Activated CD8-positive, alpha-beta memory T cell treated with anti-CD3 and anti-CD28 coated beads for 4 hours (primary cell): ENCODE measurements at places on chromosomes 16 and 17.

GRCh38 chr17:40870136-40870535 lies 3.1 kb upstream of the KRT12 start:
- DNase-seq = no peak

DNA sequence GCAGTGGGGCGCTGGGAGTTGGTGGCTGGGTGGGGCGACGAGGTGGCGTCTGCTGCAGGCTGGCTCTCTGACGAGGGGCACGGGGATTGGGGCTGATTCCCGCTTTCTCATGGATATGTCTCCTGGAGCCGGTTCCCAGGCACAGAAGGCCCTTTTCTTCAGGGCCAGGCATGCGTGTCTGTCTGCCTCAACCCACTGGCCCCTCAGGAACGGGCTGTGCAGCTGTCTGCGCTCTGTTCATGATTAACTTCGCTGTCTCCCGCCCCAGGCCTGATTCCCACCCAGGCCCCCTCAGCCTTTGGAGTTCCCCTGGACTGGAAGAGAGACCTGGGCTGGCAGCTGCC lies 53.1 kb downstream of the RAP1GAP2 start:
- no peak for DNase-seq

- DNase-seq = no peak
These were observed 1.5 kb downstream of the SLC13A5 start for GRCh38 chr17:6711681-6712057.

DNA sequence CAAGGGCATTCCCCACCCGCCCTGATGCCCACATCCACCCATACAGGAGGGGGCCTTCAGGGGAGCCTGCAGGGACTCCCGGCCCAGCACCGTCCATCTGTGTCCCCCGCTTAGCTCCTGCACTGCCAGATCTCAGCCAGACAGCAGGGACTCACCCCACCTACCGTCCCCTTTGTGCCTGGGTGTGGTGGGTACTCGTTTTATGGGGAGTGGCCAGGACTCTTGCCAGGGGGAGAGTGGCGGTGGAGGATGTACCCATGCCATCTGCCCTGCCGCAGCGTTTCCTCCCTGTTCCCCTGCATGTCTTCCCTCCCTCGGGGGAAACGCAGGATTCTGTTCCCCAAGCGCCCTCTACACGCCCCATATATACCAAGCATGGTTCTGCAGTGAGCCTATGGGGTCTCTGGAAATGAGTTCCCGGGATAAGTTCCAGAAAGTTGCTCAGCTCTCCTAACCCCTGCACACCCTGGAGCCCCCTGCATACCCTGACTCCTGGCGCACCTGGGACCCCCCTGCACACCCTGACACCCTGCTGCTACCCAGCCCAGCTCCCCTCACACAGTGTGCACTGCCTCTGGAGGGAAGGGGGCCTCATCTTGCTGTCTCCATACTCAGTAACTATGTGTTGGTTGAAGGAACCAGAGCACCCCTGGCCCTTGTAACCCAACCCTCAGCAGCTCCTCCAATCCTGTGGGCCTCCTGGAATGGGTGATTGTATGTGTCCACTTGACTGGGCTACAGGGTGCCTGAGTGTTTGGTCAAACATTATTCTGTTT lies 4.2 kb upstream of the MAFG start:
- no peak for DNase-seq

- no peak for DNase-seq
These were observed 55.2 kb upstream of the ERN1 start for GRCh38 chr17:64185101-64185500.

GRCh38 chr16:80991792-80992430 lies 14.8 kb downstream of the CMC2 start:
- DNase-seq = no peak

- no peak for DNase-seq
These were observed 6.5 kb downstream of the ZNF629 start for GRCh38 chr16:30780549-30780948.

DNA sequence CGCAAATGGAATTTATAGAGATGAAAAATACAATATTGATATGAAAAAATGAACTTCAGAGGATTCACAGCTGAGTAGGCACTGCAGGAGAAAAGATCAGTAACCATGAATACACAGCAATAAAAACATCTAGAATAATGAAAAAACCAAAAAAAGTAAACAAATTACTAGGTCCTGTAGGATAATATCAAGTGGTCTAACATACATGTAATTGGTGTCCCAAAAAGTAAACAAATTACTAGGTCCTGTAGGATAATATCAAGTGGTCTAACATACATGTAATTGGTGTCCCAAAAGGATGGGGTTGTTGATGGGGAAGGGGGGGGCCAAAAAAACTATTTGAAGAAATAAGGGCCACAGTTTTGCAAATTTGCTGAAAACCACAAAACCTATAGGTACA lies 43.4 kb downstream of the ZNF18 start:
- DNase-seq = no peak

DNA sequence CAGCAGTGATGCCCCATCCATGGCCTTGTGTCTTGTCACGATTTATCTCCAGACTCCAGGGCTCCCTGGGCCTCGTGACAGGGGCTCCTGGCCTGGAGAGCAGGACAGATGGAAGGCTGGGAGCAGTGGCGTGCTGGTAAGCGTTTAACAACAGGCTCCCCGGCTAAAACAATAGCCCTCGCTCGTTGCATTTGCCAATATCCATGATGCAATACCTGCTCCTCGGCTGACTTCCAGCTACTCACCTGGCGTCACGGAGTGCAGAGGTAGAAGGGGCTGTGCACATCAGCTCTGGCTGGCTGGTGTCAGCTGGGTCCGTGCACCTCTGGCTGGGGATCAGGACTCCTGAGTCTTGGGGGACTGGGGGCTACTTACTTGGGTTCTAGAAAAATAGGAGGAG lies 1.5 kb upstream of the BICDL2 start:
- DNase-seq = no peak

DNA sequence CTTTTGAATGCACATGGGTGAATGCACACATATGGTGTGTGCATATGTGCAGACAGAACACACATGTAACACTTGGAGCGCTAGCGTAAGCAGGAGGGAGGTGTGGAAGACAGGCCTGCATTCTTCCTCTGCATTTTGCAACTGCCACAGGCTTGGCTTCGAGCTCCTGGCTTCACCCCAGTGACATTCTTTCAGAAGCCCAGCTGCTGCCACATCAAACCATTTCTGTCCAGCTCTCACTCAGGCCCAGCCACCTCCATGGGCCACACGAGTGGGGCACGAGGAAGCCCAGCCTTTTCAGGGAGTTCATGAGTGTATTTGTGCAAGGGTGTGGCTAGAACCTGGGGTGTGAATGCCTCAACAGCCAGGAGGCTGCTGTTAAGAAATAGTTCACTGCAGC lies 18.8 kb downstream of the LGALS3BP start:
- DNase-seq = no peak

- DNase-seq = no peak
These were observed 744 bp downstream of the SALL1 start for GRCh38 chr16:51150165-51150887.

- no peak for DNase-seq
These were observed 53.9 kb downstream of the OR1D5 start for GRCh38 chr17:3009411-3009920.

- DNase-seq = no peak
These were observed 2.3 kb downstream of the LCAT start for GRCh38 chr16:67941469-67942199.

- no peak for DNase-seq
These were observed 716 bp upstream of the HIC1 start for GRCh38 chr17:2054262-2054511.

DNA sequence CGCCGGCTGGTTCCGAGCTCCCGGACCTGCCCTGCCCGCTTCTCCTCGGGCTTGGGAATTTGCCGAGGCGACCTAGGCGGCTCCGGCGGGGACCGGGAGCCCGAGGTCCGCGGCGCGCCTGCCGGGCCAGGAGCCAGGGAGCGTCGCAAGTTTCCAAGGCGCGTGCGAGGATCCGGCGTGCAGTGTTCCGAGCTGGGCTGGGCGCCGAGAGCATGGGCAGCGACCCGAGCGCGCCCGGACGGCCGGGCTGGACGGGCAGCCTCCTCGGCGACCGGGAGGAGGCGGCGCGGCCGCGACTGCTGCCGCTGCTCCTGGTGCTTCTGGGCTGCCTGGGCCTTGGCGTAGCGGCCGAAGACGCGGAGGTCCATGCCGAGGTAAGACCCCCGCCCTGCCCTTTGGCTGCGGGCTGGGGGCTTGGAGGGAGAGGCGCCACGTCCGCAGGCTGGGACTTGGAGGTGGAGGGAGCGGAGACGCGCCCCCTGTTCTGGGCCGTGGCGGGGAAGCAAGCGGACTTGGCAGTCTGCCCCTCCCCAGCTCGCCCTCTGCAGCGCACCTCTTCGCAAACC lies 668 bp downstream of the MMP15 start:
- no peak for DNase-seq

DNA sequence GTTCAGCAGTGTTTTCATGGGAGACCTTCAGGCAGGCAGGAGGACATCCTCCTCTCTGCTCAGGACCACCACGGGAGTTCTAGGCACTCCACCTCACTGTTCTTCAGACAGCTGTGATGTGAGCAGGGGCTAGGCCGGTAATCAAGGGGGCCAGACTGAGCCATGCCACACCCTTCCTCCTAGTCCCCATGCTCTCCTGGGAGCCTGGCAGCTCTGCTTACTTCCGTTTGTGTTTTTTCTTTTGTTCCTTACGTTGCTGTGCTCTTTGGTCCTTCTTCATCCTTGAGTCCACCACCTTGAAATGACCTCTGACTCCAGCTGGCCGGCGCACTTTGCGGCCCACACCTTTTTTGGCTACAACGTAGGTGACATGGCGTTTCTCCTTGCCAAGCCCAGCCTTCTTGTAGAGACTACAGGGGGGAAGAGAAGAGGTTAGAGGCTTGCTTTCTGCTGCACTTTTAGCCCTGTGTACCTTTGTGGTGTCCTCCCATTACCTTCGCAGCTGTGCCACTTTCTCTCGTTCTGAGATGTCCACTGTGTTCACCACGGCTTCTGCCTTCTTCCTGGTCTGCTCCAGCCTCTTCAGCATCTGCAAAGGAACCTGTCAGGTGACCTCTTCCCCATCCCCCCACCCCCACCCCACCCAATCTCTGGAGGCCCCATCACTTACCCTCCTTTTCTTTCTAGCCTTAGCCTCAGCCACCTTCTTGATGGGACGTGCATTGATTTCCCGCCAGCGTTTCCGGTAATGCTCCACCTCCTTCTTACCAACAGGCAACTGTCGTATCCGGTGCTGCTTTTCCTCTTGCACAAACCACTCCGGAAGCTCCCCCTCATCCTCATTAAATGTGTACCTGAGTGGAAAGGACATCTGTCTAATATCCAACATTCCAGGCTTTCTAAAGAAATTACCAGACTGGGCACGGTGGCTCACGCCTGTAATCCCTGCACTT lies 7.4 kb upstream of the PSMC5 start:
- no peak for DNase-seq

- no peak for DNase-seq
These were observed 92.2 kb upstream of the CDH11 start for GRCh38 chr16:65213866-65214595.

DNA sequence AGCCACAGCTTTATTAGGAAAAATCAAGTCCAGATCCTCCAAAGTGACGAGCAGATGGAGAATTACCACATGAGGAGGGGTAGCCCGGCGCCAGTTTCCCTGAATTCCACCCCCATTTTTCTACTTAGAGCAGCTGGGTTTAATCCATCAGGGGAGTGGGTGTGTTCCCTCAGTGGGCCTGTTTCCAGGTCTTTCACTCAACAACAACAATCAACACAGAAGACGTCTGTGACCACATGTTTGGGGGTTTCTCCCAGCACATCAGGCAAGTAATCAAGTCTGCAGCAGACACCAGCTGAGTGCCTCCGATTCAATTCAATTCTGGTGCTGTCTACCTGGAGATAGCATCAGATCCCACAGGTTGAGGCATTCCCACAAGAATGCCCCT lies 6.8 kb downstream of the SLC6A2 start:
- no peak for DNase-seq

DNA sequence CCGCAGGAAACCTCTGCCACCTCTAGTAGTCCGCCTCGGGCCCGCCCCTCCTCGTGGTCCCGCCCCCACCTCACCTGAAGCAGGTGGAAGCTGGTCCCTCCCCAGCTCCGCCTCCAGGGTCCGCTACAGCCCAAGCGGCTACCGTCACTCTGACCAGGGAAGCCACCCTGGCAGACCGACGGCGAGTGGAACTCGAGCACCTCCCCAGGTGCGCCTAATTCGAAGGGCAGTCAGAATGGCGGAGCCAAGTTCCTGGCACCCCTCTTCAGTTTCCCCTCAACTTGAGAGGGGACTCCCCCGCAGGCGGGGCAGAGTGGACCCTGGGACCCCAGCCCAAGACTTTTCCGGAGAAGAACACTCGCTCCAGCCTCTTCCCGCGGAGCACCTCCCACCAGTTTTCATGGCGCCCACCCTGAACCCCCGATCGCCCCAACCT lies 507 bp downstream of the FHOD1 start:
- no peak for DNase-seq

DNA sequence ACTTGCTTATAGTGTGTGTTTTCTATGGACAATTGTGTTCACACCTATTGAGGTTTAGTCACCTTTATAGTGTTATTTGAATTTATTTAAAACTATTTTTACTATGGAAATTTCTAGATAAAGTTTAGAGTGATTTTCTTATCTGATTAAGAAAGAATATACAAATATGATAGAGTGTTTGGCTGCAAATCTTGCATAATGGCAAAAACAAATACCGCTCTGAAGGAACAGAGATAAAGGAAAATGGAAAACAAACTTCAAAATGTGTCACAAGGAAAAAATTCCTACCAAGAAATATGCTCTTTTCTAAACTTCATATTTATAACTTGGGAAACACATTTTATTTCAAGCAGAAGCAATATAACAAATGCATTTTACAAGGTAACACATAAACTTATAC lies 423.1 kb downstream of the TOX3 start:
- no peak for DNase-seq

DNA sequence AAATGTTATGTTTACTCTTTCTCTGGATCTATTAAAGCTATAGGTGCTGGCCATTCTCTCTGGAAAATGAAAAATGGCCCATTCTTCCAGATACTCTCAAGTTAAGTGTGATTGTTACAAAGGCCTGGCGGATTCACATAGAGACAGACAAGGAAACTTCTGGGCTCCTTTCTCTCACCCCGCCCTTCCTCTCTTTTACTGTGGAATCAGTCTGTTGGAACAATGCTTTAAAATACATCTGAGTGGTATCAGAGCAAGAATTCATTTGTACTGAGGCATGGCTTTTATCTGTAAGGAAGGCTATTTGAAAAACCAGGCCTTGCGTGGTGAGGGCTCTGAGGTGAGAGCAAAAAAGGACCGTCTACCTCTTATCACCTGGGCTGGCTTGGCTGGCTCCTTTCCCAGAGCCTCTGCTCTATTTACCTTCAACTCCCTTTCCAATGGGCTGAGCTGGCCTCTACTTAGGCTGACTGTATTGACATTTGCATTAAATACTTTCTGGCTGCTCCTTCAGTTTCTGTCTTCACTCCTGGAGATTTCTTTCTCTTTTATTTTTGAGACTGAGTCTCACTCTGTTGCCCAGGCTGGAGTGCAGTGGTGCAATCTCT lies 274.0 kb downstream of the PHKB start:
- DNase-seq = no peak
